Germinal center (tissue), 1 donor: ENCODE measurements at places on chromosomes 2 and 18.

DNA sequence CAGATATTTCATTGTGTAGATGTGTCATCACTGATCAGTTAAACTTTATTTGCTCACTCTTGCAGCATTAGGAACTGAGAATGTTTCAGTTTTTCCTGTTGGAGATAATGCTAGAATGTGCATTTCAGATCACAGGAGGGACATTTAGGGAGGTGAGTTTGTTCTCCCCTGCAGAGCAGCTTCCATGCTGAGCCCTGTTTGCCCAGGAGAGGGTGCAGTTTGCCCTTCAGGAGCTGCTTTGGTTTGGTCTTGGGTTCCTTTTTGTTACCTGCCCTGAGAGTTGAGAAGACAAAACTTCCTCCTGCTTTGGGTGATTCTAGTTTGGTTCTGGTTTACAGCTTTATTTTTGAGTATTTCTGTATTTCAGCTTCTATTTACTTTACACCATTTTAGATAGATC, 49.9 kb downstream of the DGKD start:
- DNase-seq = peak; percentile 62

- no peak for DNase-seq
Observed at GRCh38 chr2:217703102-217703501, 299.7 kb downstream of the TNS1 start.

GRCh38 chr2:196279541-196279940, 108.2 kb upstream of the STK17B start:
- DNase-seq = no peak

DNA sequence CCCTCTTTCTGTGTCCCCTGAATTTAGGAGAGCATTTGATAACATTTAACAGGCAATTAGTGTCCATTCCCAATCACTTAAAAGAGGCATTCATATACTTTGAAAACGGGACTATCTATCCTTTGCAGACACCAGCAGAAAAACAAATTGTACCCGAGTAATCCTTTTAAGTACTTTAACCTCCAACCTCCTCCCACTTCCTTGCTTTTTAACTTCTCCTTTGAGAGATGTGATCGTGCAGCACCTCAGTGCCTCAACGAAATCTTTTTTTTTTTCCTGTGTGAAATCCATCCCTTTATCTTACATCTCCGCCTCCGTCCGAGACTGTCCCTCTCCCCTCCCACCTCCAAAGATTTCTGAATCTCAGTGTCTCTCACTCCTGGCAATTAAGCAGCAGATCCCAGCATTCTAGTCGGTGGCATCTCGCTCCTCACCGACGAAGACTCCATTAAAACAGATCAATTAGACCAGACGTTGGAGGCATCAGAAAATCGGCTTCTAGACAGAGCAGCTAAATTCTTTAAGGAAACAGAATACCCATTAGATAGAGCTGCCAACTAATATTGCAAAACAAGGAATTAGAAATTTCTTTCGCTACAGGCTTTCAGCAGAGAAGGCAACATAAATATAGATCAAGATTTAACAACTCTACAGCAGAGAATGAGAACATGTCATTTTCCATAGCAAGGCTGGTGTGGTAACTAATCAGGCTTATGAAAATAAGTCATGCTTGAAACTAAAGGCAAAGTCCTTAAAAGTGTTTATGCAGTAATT, 1.9 kb upstream of the TMEFF2 start:
- no peak for DNase-seq

DNA sequence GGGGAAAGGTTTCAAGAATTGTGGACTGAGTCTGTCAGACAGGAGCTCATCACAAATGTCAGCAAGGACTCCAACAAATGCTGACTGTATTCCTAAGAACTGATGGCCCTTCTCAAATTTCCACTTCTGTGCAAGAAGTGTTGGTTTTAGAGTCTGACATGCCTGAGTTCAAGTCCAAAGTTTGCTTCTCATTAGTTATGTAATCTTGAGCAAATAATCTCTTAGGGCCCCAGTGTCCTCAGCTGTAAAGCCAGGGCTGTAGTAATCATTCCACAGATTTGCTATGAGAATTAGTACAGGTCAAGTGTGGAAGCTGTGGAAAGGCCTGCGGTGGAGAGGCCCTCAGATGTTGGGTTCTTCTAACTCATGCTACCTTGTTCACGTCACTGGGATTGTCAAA, 23.9 kb downstream of the MEP1B start:
- DNase-seq = no peak

DNA sequence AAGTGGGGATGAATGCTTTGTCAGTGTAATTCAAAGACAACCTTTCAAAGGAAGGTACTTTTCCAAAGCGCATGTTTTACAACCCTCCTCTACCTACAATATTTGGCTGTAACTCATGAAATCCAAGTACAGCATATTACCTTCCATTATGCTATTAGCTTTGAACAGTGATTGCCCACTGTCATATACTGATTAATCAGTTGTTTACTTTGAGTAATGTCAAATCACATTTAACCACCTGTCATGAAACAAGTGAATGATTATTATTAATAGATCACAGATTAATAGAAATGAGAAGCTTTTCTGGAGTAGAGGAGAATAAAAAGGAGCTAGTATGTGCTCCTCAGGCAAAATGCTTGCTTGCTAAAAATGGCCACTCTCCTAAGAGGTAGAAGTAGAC, 150.5 kb upstream of the SMAD7 start:
- no peak for DNase-seq

GRCh38 chr2:207600231-207600630, 25.0 kb downstream of the METTL21A start:
- DNase-seq = no peak
